ENCODE measurements at places on chromosomes 3 and 15.

GRCh38 chr3:127610105-127610504 is 11.9 kb downstream of the MCM2 start:
- no peak for DNase-seq
- no peak overlapping the region for H3K27ac ChIP-seq
- peaks cover 19% of the 10 kb centered on the region for H3K4me1 ChIP-seq
- no peaks in the 10 kb centered on the region for H3K27me3 ChIP-seq
- H3K36me3 ChIP-seq: peaks cover 73% of the 10 kb centered on the region
- no peak overlapping the region for H3K4me3 ChIP-seq

GRCh38 chr15:65695081-65695480 is 73.3 kb downstream of the SLC24A1 start:
- no peak overlapping the region for H3K4me3 ChIP-seq
- DNase-seq: no peak
- no peaks in the 10 kb centered on the region for H3K27me3 ChIP-seq
- peaks cover 32% of the 10 kb centered on the region for H3K36me3 ChIP-seq

DNA sequence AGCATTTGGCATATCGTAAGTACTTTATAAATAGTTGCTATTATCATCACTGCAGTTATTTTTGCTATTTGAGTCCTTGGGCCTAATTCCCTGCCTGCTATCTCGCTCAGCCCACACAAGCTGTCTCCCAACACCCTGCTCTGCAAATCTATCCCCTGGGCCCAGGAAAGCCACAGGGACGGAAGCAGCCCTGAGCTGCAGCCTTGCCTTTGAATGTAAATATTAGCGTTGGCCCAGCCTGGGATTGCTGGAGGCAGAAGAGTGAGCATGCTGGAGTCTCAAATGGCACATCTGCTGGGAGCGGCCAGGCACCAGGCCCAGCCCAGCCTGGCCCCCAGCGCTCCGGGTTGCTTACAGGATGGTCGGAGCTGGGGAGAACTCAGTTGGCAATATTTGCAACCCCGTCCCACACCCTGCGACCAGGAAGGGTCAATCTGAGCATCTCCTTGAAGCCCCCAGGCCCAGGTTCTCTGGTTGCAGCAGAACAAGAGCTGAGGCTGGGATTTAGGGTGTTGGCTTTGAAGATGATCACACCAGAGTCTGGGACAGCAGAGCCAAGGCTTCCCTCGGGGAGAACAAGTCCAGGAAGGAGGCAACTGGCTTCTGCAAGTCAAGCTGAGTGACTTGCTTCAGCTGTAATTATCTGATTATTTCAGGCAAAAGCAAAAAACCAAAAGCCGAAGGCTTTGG is 529.6 kb downstream of the SHQ1 start:
- no peak for DNase-seq
- H3K4me3 ChIP-seq: no peak overlapping the region
- H3K27me3 ChIP-seq: no peaks in the 10 kb centered on the region
- H3K27ac ChIP-seq: no peak overlapping the region

- H3K27ac ChIP-seq: no peak overlapping the region
- H3K36me3 ChIP-seq: no peaks in the 10 kb centered on the region
- H3K27me3 ChIP-seq: peaks cover 5% of the 10 kb centered on the region
- no peak overlapping the region for H3K4me3 ChIP-seq
- peaks cover 8% of the 10 kb centered on the region for H3K4me1 ChIP-seq
These were observed 18.9 kb upstream of the ACAP2 start for GRCh38 chr3:195461594-195462307.

- no peak overlapping the region for H3K27ac ChIP-seq
- no peak for DNase-seq
- no peaks in the 10 kb centered on the region for H3K36me3 ChIP-seq
These were observed 399.9 kb downstream of the LRTM1 start for GRCh38 chr3:54527953-54528352.

- no peaks in the 10 kb centered on the region for H3K36me3 ChIP-seq
- H3K4me3 ChIP-seq: no peak overlapping the region
- DNase-seq: no peak
- H3K4me1 ChIP-seq: no peaks in the 10 kb centered on the region
- peaks cover 7% of the 10 kb centered on the region for H3K27me3 ChIP-seq
These were observed 164.5 kb downstream of the SUCNR1 start for GRCh38 chr3:152037953-152038352.

DNA sequence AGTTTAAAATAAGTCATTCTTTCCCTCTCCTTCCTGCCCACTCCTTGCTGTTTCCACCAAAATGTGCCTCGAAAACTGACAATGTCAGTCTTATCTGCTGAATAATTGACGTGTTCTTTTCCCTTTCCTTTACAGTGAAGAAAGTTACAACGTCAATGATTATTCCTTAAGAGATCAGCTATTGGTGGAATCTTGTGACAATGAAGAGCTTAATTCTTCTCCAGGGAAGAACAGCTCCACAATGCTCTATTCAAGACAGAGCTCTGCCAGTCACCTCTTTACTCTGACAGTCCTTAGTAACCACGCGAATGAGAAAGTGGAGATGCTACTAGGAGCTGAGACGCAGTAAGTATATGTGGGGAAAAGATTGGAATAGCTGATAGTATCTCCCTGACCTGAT is 84.1 kb downstream of the DHX36 start:
- no peaks in the 10 kb centered on the region for H3K36me3 ChIP-seq
- H3K4me1 ChIP-seq: peaks cover 6% of the 10 kb centered on the region
- H3K27ac ChIP-seq: no peak overlapping the region
- no peaks in the 10 kb centered on the region for H3K27me3 ChIP-seq
- no peak overlapping the region for H3K4me3 ChIP-seq

DNA sequence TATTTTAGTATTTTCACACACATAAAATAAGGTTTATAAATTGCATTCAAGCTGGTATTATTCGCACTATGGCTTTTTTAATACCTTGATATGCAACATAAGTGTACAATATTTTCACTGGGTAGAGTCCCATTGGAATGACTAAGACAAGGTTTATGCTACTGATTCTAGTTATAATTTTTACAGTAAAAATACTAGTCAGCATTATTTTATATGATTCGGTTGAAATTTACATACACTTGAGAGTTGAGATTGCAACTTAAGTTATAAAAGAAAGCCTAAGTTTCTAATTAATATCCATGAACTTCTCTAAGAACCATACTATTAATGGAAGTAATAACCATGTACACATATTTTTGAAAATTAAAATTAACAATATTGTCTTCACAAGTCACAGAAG is 723.9 kb upstream of the NR2F2 start:
- no peaks in the 10 kb centered on the region for H3K36me3 ChIP-seq
- peaks cover 2% of the 10 kb centered on the region for H3K27me3 ChIP-seq
- H3K4me1 ChIP-seq: no peaks in the 10 kb centered on the region
- no peak for DNase-seq
